Adipocyte (in vitro differentiated cells): ENCODE measurements at places on chromosomes 3 and 15.

- no peak for DNase-seq
These were observed 8.9 kb upstream of the ALDH1A2 start for GRCh38 chr15:58074452-58074851.

- no peak for DNase-seq
These were observed 85.4 kb upstream of the TPM1 start for GRCh38 chr15:62957130-62957529.

GRCh38 chr3:108907194-108907593 is 46.5 kb downstream of the GUCA1C start:
- peak; percentile 10 for DNase-seq

- peak; percentile 56 for DNase-seq
These were observed 2.9 kb downstream of the DIPK2A start for GRCh38 chr3:143974271-143975238.

- DNase-seq: no peak
These were observed 92.8 kb downstream of the FRMD4B start for GRCh38 chr3:69292959-69293574.

DNA sequence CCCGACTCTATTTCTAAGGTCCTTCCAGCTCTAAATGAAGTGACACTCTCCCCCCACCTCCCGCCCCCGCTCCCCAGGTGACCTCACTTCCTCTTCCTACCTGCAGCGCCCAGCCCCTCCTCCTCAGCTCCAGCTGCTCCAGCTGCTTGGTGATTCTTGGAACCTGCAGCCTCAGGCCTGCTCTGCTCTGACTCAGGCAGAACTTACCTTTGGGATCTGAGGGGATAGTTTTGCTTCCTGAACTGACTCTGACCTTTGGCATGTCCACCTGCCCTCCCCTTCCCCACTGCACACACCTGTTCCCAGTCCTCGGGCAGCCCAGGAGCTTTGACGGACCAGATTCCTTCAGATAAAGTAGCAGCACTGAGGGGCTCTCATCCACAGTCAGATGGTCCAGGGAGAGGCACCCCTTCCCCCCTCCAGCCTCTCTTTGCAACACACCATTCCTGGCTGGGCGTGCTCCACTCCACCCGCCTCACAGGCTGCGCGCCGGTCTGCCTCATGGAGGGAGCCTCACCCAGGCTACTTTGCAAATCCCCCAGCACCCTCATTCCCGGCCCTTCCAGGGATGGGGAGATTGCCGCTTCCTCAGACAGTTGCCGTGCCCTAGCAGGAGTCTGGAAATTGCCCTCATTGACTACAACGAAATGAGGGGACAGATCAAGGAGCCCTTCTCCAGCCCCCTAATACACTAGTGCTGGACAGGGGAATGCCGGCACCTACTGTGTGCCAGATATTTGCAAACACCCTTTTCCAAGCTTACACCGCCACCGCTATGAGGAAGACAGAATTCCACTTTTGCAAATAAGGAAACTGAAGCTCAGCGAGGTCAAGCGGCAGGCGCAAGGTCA is 692 bp upstream of the C15orf39 start:
- peak; percentile 22 for DNase-seq

DNA sequence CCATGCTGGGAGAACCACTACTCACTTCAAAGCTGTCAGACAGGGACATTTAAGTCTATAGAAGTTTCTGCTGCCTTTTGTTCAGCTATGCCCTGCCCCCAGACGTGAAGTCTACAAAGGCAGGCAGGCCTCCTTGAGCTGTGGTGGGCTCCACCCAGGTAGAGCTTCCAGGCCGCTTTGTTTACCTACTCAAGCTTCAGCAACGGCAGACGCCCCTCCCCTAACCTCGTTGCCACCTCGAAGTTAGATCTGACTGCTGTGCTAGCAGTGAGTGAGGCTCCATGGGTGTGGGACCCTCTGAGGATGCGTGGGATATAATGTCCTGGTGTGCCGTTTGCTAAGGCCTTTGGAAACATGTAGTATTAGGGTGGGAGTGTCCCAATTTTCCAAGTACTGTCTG is 276.7 kb downstream of the ZIC4 start:
- no peak for DNase-seq

GRCh38 chr3:149419816-149420215 is 42.4 kb upstream of the TM4SF1 start:
- DNase-seq: no peak

DNA sequence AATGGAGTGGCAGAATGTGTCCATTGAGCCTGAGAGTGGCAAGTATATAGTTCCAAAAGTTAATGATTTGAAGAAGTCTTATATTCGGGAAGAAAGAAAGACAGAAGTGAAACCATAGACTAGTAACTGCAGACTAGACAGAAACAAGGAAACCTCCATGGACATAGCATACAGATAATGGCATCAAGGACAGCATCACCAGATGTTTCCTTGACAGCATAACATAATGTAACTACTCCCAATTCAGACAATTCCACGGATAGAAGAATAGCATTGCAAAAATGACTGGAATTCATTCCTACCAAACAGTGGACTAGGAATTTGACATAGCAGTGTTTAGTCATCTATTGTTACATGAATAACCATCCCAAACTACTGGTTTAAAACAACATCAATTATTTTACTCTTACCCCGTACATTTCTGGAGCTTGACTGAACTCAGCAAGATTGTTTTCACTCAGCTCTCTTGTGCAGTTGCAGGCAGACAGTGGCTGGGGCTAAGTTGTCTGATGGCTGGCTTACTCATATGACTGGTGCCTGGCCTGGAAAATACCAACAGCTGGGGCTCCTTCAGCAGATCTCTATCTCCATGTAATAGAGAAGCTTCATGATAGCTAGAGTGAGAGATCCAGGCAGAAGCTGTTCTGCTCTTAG is 109.7 kb upstream of the GADL1 start:
- DNase-seq: peak; percentile 84

DNA sequence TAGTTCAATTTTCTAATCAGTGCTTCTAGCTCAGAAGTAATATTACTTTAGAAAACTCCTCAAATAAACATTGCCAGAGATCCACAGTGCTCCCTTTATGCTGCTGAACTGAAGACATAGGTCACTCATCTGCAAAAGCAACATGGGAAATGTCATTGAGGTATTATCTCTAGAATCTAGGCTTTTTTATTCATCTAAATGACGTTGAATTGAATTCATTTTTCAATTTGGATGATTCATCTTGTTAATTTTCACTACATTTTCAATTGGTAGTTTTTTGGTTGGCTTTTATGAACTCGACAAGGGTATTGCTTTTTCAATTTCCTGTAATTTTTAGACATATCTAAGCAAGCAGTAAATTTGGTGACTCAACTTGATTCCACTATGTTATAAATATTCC is 275.4 kb downstream of the NFKBIZ start:
- no peak for DNase-seq

DNA sequence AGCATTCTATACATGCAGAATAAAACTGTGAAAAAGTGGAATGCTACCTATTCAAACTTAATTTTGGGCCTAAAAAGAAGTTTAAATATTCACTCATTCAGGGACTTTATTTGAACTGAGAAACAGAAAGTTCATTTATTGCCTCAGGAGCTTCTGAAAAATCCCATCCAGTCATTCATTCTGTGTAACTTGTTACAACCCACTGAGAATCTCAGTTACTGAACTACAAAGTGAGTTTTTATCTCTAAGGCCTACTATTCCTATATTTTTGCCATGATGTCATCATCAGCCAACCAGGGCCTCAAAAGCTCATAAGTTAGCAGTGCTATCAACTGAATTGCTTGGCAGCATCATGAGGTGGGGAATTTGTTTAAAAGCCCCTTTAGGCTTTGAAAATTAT is 98.0 kb upstream of the BOC start:
- DNase-seq: no peak

GRCh38 chr3:147846293-147846692 is 437.1 kb downstream of the ZIC1 start:
- DNase-seq: no peak

- peak; percentile 36 for DNase-seq
These were observed 207.5 kb upstream of the DPH6 start for GRCh38 chr15:35753486-35753885.

DNA sequence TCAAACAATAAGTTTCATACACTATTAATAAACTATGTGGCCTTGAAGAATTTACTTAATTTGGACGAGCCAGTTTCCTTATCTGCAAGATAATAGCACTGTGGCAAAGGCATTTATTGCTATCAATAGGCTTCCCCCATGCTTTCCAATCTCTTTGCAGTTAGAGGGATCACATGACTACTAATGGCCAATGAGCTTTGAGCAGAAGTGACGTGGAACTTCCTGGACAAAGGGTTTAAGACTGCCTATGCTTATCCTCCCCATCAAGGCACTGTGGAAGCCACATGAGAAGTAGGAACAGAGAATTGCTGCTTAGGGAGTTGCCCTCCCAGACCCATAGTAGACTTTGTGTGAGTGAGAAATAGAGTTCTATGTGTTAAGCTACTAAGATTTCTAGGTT is 16.7 kb upstream of the ZMAT3 start:
- no peak for DNase-seq

DNA sequence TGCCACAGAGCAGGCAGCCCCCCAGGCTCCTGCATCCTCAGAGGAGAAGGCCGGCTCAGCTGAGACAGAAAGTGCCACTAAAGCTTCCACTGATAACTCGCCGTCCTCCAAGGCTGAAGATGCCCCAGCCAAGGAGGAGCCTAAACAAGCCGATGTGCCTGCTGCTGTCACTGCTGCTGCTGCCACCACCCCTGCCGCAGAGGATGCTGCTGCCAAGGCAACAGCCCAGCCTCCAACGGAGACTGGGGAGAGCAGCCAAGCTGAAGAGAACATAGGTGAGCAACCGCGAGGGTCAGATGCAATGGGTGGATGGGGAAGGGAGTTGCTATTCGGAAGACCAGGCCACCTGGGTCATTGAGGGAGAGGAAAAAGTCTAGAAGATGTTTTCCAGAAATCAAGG is 53.0 kb downstream of the GAP43 start:
- no peak for DNase-seq

- peak; percentile 21 for DNase-seq
These were observed 2.4 kb downstream of the TRPM1 start for GRCh38 chr15:31098953-31099740.

DNA sequence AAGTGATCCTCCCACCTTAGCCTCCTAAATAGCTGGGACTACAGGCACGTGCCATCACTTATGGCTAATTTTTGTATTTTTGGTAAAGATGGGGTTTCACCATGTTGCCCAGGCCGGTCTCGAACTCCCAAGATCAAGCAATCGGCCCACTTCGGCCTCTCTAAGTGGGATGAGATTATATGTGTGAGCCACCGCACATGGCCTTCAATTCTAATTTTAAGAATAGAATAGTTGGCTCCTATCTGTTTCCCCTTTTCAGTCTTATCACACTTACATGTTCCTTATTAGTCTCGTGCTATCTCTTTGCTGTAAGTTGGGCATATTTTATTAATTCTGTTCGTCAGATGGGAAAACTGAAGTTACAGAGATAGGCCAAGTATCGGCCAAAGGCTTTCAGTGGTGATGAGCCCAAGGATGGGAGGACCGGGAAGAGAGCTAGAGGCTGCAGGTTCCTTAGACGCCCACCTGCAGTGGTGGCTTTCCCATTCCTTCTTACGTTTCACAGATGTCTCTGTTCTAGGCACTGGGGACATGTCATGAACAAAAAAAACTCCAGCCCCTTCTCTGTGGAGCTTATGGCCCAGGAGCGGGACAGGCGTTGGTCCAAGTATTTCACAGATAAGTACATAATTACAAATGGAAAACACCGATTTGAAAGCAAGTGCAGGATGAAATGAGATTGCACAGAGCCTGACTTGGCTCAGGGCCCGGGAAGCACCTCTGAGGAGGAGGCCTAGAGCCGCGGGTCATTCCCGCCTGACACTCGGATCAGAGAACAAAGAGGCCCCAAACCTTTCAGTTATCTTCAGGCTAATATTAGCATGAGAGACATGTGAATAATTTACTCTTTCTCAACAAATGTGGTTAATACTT is 91.1 kb upstream of the KLF13 start:
- peak; percentile 18 for DNase-seq

- DNase-seq: no peak
These were observed 164.6 kb downstream of the SMAD6 start for GRCh38 chr15:66866656-66867055.

- DNase-seq: no peak
These were observed 664 bp upstream of the PIK3CA start for GRCh38 chr3:179147514-179147872.
